Endothelial cell of coronary artery (primary cell): ENCODE measurements at places on chromosomes 3 and 15. TPM values are rescaled to one million over a fixed set of nuclear protein-coding genes. Genes with fewer than 3 reads are reported as not detected.

The FEZF2 gene
- not detected in 2 replicates for total RNA-seq

The VEPH1 gene
- total RNA-seq = 107 and 173 TPM in 2 replicates

The ROPN1B gene
- total RNA-seq = not detected in 2 replicates

The SEMA3B gene
- 0.27 and 1.3 TPM in 2 replicates for total RNA-seq

The SLC28A1 gene
- total RNA-seq = not detected in 2 replicates

The GOLGA6L7 gene
- not detected in 2 replicates for total RNA-seq

The PP2D1 gene
- total RNA-seq = not detected in 2 replicates

The CSPG5 gene
- total RNA-seq = 0.45 and 0.47 TPM in 2 replicates

The CHRM5 gene
- total RNA-seq = under 0.01 TPM in 1 of 2 replicates, not detected in the other

The RIOX2 gene
- 26.9 and 32.2 TPM in 2 replicates for total RNA-seq

The GOLGA8G gene
- not detected in 2 replicates for total RNA-seq

The LRRC57 gene
- total RNA-seq = 13.3 and 14.4 TPM in 2 replicates

The LAMB2 gene
- total RNA-seq = 330 and 659 TPM in 2 replicates

The AMOTL2 gene
- 70.4 and 80.6 TPM in 2 replicates for total RNA-seq

The TNFAIP8L3 gene
- 15.8 and 29.9 TPM in 2 replicates for total RNA-seq

The SLITRK3 gene
- total RNA-seq = not detected in 2 replicates

The SLC22A14 gene
- 0.09 TPM in 2 replicates for total RNA-seq

The GP5 gene
- 0.09 TPM in 1 of 2 replicates, not detected in the other for total RNA-seq

The CFAP91 gene
- 0.19 and 0.45 TPM in 2 replicates for total RNA-seq

The CKMT1A gene
- total RNA-seq = not detected in 2 replicates

The EXD1 gene
- under 0.01 TPM in 1 of 2 replicates, not detected in the other for total RNA-seq

The TEX9 gene
- total RNA-seq = 1.0 and 1.6 TPM in 2 replicates

The CPEB1 gene
- not detected in 2 replicates for total RNA-seq

The NR1I2 gene
- total RNA-seq = under 0.01 and 0.09 TPM in 2 replicates

The SGO1 gene
- total RNA-seq = 2.4 and 5.2 TPM in 2 replicates

The POPDC2 gene
- total RNA-seq = 0.09 TPM in 2 replicates

The CHRNA7 gene
- 0.56 and 1.8 TPM in 2 replicates for total RNA-seq

The MCF2L2 gene
- total RNA-seq = 0.38 and 1.2 TPM in 2 replicates

The CRYBG3 gene
- 21.7 and 27.6 TPM in 2 replicates for total RNA-seq
